ENCODE measurements at places on chromosomes 5 and 9.

- peak; percentile 58 for DNase-seq
Measured at GRCh38 chr9:137453643-137454081, 5.5 kb downstream of the NSMF start.

GRCh38 chr5:11143456-11144267, 382.6 kb upstream of the DAP start:
- DNase-seq: peak; percentile 32

- DNase-seq: no peak
Measured at GRCh38 chr5:14595891-14596290, 14.3 kb downstream of the OTULINL start.

- no peak for DNase-seq
Measured at GRCh38 chr5:118551031-118551430, 437.3 kb downstream of the DTWD2 start.

All from stimulated activated CD4-positive, alpha-beta T cell treated with anti-CD3 and anti-CD28 coated beads, Interleukin-4, amount 100 ng/mL, for 24 hours (primary cell).